ENCODE measurements at places on chromosomes 5 and 9.

- no peak for DNase-seq
These were observed 632.6 kb upstream of the WWC1 start for GRCh38 chr5:167658889-167659288.

- no peak for DNase-seq
These were observed 58.2 kb downstream of the ESM1 start for GRCh38 chr5:54927097-54927746.

GRCh38 chr5:73117088-73117740 lies 3.2 kb upstream of the TMEM171 start:
- no peak for DNase-seq

GRCh38 chr5:123545506-123545905 lies 33.5 kb downstream of the CSNK1G3 start:
- no peak for DNase-seq

- no peak for DNase-seq
These were observed 129.2 kb upstream of the PTCH1 start for GRCh38 chr9:95645992-95646391.

GRCh38 chr9:109683521-109683920 lies 96.5 kb upstream of the PALM2AKAP2 start:
- no peak for DNase-seq

- no peak for DNase-seq
These were observed 114.3 kb downstream of the ARHGEF28 start for GRCh38 chr5:73740274-73740790.

DNA sequence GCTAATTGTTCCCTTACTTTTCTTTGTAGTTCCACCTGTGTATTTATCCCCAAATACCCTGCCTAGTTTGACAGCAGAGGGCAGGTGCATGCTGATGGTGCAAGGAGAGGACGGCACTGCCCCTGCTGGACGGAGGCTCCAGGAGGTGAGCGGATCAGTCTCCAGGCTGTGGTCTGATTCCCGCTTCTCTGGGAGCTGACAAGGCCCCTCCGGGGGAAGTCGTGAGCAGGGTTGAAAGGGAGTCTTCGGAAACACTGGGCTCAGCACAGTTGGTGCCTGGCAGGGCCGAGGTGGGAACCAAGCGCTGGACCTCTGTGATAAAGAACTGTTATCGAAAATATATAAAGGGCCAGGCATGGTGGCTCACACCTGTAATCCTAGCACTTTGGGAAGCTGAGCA lies 52.9 kb downstream of the RASGEF1C start:
- no peak for DNase-seq

GRCh38 chr5:101678481-101679193 lies 617.4 kb downstream of the SLCO4C1 start:
- DNase-seq: peak; percentile 56

DNA sequence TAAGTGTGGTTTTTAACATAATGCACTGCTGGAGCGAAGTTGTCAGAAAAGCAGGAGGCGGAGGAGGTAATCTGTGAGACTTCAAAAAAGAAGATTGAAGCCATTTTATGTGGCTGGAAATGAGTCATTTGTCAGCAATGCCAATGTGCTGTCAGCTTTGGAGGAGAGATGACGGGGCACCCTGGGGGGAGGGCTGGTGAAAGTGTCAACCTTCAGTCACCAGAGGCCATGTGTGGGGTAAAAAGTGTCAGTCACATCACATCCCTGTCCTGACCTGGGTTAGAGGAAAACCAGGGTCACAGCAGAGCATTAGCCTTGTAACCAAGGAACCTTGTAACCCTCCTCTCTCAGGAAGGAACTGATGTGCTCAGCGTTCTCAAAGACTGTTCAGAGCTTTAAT lies 59.1 kb downstream of the TLR4 start:
- DNase-seq: no peak

- DNase-seq: no peak
These were observed 240.4 kb downstream of the GLIS3 start for GRCh38 chr9:4059437-4059836.

All from iPS DF 19.7 (cell line).